ENCODE measurements at places on chromosomes 7 and 10.

- no peaks in the 10 kb centered on the region for H3K4me1 ChIP-seq
- no peak for DNase-seq
- H3K27ac ChIP-seq, result no peak overlapping the region
- no peaks in the 10 kb centered on the region for H3K36me3 ChIP-seq
Observed at GRCh38 chr10:12388671-12389070, 39.3 kb downstream of the CAMK1D start.

- H3K36me3 ChIP-seq, result no peaks in the 10 kb centered on the region
- no peaks in the 10 kb centered on the region for H3K27me3 ChIP-seq
- no peaks in the 10 kb centered on the region for H3K4me1 ChIP-seq
- H3K4me3 ChIP-seq, result no peak overlapping the region
- DNase-seq, result no peak
Observed at GRCh38 chr10:14454206-14454605, 123.5 kb upstream of the FRMD4A start.

DNA sequence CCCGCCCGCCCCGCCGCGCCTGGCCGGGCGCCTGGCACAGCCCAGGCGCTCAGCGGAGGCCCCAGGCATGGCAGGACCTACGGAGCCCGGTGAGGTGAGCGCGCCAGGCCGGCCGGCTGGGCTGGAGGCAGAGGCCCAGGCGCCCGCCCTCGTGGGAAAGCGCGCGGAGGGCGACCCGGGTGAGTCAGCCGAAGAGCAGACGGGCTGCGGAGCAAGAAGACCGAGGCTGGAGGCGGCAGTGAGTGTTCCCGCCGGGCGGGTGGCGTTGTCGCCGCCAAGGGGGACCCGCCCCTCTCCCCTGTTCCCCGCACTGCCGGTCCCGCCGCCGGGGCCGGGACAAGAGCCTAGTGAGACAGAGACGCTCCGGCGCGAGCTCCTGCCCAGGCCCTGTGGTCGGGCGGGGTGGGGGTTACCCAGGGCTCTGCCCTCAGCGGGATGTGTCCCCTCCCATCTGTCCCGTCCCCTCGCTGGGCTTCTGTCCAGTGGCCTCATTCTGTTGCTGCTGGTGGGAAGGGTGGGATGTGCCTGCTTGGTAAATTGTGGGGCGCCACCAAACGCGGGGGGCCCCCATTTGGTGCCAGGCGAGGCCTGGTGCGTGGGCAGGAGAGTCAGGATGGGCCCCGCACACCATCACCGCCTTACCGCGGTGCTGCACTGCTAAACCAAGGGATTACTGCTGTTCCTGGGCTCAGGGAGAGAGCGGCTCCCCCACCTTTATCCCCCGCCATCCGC is 17.0 kb upstream of the NODAL start:
- H3K4me3 ChIP-seq, result peak overlapping the region; percentile 18
- H3K36me3 ChIP-seq, result no peaks in the 10 kb centered on the region
- peak; percentile 45 for DNase-seq
- H3K27me3 ChIP-seq, result peaks cover 15% of the 10 kb centered on the region
- H3K4me1 ChIP-seq, result peaks cover 4% of the 10 kb centered on the region
- no peak overlapping the region for H3K27ac ChIP-seq

- H3K4me3 ChIP-seq, result no peak overlapping the region
- no peak overlapping the region for H3K27ac ChIP-seq
- H3K4me1 ChIP-seq, result no peaks in the 10 kb centered on the region
- DNase-seq, result no peak
- no peaks in the 10 kb centered on the region for H3K27me3 ChIP-seq
Observed at GRCh38 chr7:37410305-37411229, 38.1 kb downstream of the ELMO1 start.

DNA sequence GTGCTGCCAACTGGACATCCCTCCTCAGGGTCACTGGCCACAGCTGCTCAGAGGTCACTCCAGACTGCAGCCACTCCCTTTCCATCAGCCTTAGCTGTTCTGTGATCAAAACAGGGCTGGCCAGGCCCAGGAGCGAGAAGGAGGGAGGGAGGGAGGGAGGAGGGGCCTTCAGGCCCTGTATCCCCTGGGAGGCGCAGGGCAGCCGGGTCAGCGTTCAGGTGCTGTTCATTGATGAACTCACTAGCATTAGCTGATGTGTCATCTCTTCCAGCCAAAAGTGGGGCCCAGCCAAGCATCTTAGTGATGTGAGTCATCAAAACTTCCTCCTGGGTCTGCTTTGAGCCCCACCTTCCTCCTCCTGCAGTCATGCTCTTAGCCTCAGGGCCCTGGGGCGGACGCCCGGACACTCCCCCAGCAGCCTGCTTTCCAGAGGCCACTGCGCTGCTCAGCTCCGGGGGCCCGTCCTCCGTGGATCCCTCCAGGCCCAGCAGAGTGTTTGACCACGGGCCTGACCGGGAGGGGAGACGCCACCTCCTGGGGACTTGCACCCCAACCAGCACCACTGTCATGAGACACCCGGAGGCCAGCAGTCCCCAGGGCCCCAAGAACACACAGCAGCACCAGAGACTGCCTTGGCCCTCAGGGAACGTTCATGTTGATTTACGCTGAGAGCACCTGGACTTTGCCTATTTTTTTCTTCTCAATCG is 149.2 kb downstream of the PRKAG2 start:
- DNase-seq, result peak; percentile 45
- no peaks in the 10 kb centered on the region for H3K36me3 ChIP-seq
- no peak overlapping the region for H3K4me3 ChIP-seq
- peaks cover 5% of the 10 kb centered on the region for H3K4me1 ChIP-seq
- no peaks in the 10 kb centered on the region for H3K27me3 ChIP-seq

DNA sequence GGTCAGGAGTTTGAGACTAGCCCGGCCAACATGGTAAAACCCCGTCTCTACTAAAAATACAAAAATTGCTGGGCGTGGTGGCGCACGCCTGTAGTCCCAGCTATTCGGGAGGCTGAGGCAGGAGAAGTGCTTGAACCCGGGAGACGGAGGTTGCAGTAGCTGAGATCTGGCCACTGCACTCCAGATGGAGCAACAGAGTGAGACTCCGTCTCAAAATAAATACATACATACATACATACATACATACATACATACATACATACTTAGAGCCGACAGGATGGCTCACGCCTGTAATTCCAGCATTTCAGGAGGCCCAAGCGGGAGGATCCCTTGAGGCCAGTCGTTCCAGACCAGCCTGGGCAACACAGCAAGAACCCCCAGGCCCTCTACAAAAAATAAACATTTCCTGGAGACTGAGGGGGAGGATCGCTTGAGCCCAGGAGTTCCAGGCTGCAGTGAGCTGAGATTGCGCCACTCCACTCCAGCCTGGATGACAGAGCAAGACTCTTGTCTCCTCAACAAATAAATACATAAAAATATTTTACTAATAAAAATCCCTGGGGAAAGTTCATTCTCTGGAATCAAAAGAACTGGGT is 90.9 kb upstream of the TNRC18 start:
- no peaks in the 10 kb centered on the region for H3K27me3 ChIP-seq
- no peak for DNase-seq

DNA sequence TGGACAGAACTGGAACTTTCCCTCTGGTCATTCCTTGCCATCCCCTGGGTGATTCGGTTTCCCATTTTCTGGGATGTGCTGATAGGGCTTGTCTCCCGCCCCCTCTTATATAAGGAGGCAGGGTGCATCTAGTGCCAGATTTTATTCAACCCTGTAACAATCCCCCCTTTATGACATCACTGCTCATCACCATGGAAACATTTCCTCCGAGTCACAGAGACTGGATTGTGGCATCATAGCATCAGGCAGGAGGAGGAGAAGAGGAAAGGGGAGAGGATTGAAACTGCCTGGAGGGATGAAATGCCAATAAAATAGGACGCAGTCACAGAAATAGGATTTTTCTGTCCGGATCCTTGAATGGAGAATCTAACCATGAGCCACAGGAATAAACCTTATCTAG is 25.0 kb downstream of the SORCS3 start:
- H3K27ac ChIP-seq, result no peak overlapping the region
- H3K4me1 ChIP-seq, result no peaks in the 10 kb centered on the region
- no peak overlapping the region for H3K4me3 ChIP-seq
- H3K36me3 ChIP-seq, result no peaks in the 10 kb centered on the region
- no peak for DNase-seq

DNA sequence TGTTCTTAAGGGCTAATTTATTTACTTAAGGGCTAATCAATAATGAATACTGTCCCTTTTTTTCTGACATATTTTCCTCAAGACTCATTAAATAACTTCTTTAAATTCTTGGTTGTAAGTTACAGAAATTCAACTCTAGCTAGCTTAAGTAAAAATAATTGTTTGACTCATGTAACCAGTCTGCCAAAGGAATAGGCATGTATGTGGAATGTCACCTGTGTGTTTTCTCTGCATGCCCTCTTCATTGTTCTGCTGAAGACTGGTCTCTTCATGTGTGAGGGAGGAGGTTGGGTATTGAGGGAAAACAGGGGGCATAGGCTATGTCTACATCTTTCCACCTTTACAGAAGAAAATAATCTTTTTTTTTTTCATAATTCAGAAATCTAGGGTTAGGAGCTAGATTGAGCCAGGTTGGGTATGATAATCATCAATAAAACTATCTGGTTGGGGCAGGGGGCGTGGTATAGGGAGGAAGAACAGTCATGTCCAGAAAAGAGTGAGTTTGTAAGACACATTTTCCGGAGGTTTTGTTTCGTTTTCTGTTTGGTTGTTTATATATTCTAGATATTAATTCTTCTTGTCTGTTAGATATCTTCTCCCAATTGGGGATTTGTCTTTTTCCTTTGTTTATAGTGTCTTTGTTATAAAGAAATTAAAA is 37.9 kb downstream of the EXOC4 start:
- H3K36me3 ChIP-seq, result no peaks in the 10 kb centered on the region
- DNase-seq, result no peak
- H3K4me1 ChIP-seq, result no peaks in the 10 kb centered on the region
- no peak overlapping the region for H3K4me3 ChIP-seq
- H3K27me3 ChIP-seq, result no peaks in the 10 kb centered on the region
- H3K27ac ChIP-seq, result no peak overlapping the region

- H3K27ac ChIP-seq, result no peak overlapping the region
- H3K4me1 ChIP-seq, result no peaks in the 10 kb centered on the region
- H3K36me3 ChIP-seq, result no peaks in the 10 kb centered on the region
- H3K27me3 ChIP-seq, result no peaks in the 10 kb centered on the region
- no peak overlapping the region for H3K4me3 ChIP-seq
- peak; percentile 55 for DNase-seq
Observed at GRCh38 chr7:34823650-34824258, 165.7 kb downstream of the NPSR1 start.

DNA sequence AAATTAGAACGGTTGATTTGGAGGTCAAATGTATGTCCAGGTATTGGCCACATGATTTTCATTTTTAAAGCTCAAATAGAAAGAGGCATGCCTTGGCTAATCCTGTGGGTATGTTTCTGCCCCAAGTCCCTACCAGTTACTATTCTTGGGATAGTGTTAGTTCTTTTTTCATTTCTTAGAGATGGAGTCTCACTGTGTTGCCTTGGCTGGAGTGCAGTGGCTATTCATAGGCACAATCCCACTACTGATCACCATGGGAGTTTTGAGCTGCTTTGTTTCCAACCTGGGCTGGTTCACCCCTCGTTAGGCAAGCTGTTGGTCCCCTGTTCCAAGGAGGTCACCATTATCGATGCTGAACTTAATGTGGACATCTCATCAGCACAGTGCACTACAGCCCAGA is 46.3 kb downstream of the NRP1 start:
- H3K27me3 ChIP-seq, result no peaks in the 10 kb centered on the region
- H3K27ac ChIP-seq, result no peak overlapping the region
- no peaks in the 10 kb centered on the region for H3K36me3 ChIP-seq
- H3K4me3 ChIP-seq, result no peak overlapping the region
- DNase-seq, result no peak
